ENCODE measurements at places on chromosomes 12 and 14.
A peak's percentile ranks its signal among the peaks of the same experiment; 100 is the strongest.

DNA sequence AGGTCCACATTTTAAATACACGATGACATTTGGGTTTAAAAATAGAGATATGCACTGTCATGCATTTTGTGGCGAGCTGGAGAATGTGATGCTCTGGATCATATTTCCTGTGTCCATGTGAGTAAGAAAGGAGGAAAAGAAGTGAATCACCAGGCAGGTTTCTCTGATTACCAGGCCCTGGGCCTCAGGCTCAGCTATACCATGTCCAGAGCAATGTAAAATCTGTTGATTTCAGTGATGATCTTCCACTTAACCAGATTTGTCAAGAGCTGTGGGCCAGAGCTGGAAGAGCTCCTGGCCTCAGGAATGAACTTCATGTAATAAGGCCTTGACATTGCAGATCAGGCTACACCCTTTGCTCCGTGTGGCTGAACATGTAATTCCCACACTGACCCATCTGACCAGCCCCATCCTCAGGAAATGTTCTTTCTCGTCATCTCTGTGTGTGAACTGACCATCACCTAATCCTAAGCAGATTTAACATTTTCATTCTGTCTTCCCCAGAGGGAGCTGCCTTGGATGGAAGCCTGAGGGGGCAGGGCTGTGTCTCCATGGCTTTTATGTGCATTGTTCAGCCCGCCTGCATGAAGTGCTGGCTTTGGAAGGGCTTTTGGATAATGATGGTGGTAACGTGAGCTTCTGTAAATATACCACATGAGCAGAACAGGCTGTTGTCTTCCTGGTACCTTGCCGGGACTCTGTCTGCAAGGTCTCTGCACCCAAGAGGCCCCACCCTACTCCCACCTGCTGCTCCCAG, 54.5 kb downstream of the CRACR2A start:
- DNase-seq, result peak; percentile 94

- DNase-seq, result no peak
These were observed 204 bp downstream of the HSP90AA1 start for GRCh38 chr14:102086709-102086971.

GRCh38 chr14:71206123-71206522, 298.9 kb downstream of the PCNX1 start:
- no peak for DNase-seq

GRCh38 chr14:76456200-76456599, 80.3 kb downstream of the ESRRB start:
- DNase-seq, result peak; percentile 30

GRCh38 chr12:86429824-86430223, 173.6 kb upstream of the MGAT4C start:
- DNase-seq, result no peak

DNA sequence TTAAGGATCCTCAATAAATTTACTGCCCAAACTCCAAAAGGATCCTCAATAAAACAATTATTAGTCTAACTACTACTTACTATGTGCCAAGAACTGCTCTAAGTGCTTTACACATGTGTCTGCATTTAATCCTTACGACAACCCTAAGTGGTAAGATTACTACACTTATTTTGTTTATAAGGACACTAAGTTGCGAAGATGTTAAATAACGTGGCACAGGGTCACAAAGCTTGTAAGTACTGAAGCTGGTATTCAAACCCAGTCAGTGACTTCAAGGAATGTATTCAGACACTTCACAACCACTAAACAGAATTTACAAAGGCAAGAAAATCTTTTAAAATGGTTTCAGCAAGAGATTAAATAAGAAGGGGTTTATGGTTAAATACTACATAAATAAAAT, 13.0 kb downstream of the FERMT2 start:
- no peak for DNase-seq

DNA sequence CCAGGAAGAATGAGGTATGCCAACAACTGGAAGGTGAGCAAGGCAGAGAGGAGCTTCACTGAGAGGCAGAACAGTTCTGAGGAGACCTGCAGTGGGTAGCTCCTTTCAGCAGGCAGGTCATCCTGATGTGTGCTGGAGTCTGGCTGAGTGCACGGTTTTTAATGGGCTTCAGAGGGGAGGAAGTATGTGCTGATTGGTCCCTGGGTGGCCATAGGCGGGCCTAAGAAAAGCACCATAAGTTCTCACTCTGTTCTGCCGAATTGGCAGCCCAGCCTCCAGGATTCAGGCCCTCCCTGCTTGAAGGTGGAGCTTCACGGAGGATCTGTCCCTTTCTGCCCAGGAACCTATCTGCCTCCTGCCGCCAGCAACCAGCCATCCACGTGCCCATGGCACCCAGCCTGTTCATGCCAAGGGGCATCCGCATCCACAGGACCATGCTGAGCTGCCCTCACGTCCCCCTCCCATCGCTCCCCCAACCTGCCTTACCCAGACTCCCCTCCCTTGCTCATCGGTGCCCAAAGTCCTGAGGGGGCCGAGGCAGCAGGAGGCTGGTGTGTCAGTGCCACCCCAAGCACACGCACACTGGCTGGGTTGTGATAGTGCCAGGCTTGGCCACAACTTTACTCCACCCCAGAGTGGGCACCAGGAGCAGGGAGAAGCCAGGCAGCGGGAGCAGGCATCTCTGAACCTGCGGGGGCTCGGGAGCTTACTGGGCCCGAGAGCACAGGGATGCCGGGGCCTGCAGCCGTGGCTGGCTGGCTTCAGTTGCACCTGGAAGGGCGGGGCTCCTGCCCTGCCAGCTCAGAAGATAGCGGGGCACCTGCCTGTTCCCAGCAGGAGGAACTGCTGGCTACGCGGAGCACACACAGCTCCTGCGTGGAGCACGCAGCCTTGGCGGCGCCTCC, 608.4 kb upstream of the FOXG1 start:
- DNase-seq, result no peak

Data from fibroblast of the aortic adventitia (primary cell).